CD14-positive monocyte (primary cell): ENCODE measurements at places on chromosomes 3 and 15. TPM values are rescaled to one million over a fixed set of nuclear protein-coding genes. Genes with fewer than 3 reads are reported as not detected.

GRCh38 chr3:47034868-47035489 is 55.5 kb downstream of the NBEAL2 start:
- no peak for DNase-seq

DNA sequence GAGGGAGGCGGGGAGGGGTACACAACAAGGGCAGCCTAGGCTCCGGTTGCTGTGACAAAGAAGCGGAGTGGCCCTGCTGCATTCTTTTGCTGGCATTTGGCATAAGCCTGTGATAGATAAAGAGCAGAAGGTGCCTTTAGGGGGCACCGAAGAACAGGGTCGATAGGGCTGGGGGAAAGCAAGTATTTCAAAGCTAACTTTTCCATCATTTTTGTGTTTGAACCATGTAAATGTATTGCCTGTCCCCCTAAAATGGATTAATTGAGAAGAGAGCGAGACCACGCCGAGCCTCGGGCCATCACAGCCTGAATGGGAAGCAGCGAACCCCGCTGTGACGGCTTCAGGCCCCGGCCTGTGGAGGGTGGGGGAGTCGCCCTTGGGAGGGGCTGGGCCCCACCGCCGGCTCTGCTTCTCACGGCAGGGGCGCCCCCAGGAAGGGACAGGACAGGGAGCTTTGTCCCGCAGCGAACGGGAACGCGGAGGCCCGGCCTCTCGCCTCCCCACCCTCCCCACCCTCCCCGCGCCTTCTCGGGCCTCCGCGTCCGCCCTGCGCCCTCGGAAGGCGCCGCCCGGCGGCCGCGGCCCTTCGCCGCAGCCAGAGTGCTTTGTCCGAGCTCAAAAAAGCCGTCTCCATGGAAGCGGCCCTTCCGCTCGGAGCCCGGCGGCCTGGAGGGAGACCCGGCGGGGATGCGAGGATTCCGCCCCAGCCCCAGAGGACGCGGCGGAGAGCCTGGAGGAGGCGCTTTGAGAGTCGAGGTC is 32.4 kb upstream of the ALDH1L1 start:
- DNase-seq, result no peak

GRCh38 chr3:36319680-36320079 is 60.6 kb upstream of the STAC start:
- DNase-seq, result no peak

Gene CNTN6
- not detected for polyA plus RNA-seq

- DNase-seq, result no peak
Measured at GRCh38 chr3:15183011-15183410, 23.0 kb upstream of the CAPN7 start.

DNA sequence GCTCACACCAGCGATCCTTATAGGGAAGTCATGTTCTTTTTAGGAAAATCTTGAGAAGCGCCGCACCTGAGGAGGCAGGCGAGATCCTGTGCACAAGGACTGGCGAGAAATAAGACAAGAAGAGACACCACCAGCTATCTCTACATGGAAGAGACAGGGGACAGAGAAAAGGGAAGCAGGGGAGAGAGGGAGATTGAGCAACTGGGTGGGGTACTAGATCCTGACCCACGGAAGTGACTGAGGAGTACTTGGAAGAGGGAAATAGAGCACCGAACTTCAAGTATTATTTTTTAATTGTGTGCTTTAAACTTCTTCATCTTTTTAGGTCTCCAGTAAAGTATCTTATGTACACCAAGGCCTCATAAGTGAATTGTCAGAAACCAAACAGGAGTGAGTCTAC is 742.0 kb upstream of the LMCD1 start:
- peak; percentile 66 for DNase-seq
